ENCODE measurements at places on chromosomes 5 and 9. TPM values are rescaled to one million over a fixed set of nuclear protein-coding genes. Genes with fewer than 3 reads are reported as not detected.

- no peak for DNase-seq
- no peak overlapping the region for H3K27ac ChIP-seq
- no peaks in the 10 kb centered on the region for H3K27me3 ChIP-seq
- H3K36me3 ChIP-seq: no peaks in the 10 kb centered on the region
Observed at GRCh38 chr5:14854799-14855198, 16.8 kb downstream of the ANKH start.

- no peaks in the 10 kb centered on the region for H3K27me3 ChIP-seq
- H3K4me3 ChIP-seq: peak within 1 kb of the TSS; percentile 81
- DNase-seq: no peak
- H3K36me3 ChIP-seq: no peaks in the 10 kb centered on the region
- H3K27ac ChIP-seq: peak within 1 kb of the TSS; percentile 89
- H3K4me1 ChIP-seq: peaks cover 16% of the 10 kb centered on the region
Observed at GRCh38 chr5:32710550-32711361, at the start of gene NPR3. NPR3 (plus strand) TSS chr5:32711321; CDS start chr5:32711777, 456 bp downstream.

GRCh38 chr5:35233121-35233520, 2.8 kb upstream of the PRLR start:
- no peak overlapping the region for H3K27ac ChIP-seq
- H3K4me3 ChIP-seq: no peak overlapping the region
- peaks cover 23% of the 10 kb centered on the region for H3K4me1 ChIP-seq
- no peak for DNase-seq
- peaks cover 36% of the 10 kb centered on the region for H3K27me3 ChIP-seq
- H3K36me3 ChIP-seq: no peaks in the 10 kb centered on the region

TEX48 gene
- not detected for total RNA-seq

DNA sequence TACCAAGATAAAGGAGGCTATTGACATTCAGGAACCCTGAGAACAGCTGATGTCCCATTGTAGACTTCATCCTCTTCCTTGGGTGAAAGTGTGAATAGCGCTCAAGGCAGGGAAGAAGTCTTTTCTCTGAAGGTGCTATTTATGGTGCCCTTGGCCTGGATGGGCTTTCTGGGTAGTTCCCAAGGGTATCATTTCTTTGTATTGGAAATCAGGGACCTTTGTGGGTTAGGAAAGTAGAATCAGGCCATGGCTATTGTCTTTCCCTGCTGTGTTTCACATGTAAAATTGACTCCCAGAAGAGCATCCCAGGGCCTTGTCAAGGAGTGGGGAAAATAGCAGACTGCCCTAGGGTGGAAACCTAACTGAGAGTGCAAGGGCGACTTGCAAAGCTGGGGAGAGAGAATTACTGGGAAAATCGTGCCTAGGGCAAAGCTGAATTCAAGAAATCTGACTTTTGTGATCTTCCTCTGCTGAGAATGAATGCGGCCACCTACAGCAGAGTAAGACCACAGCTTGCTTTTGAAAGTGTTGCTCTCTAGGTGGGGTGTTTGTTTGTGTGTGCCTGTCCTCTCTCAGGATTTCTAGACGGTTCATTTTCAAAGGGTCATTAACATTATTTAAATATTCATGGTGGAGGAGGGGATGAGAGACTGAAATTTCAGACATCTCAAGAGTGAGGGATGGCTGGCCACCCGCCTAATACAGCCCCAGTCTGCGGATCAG, 160.6 kb downstream of the C9orf152 start:
- no peaks in the 10 kb centered on the region for H3K27me3 ChIP-seq
- H3K27ac ChIP-seq: peak overlapping the region; percentile 12
- DNase-seq: no peak
- peaks cover 28% of the 10 kb centered on the region for H3K4me1 ChIP-seq
- no peak overlapping the region for H3K4me3 ChIP-seq

TLX3 gene
- total RNA-seq: not detected

DNA sequence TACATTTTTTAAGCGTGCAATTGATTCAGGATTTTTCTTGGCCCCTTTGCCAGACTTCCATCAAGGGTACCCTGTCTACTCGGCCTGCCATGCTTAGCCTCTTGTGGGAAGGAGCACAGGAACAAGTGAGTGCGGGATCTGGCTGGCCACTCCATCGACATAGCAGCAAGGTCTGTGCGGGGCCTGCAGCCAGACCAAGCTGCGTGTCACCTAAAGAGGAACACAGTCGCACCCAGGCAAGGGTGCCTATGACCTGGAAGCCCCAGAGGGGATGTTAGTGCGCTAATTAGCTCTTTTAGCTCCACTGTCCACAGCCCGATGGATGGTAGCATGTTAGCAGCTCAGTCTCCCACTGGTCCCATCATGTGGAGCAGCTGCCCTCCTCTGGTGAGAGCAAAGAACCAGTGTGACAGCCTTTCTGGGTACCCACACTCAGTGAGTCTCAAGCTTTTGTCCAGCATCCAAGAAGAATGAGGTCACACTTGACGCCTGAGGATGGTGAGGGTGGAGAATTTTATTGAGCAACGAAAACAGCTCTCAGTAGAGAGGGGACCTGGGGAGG, 38.7 kb downstream of the FTMT start:
- no peaks in the 10 kb centered on the region for H3K36me3 ChIP-seq
- H3K27me3 ChIP-seq: no peaks in the 10 kb centered on the region
- H3K4me1 ChIP-seq: no peaks in the 10 kb centered on the region
- H3K4me3 ChIP-seq: no peak overlapping the region

DNA sequence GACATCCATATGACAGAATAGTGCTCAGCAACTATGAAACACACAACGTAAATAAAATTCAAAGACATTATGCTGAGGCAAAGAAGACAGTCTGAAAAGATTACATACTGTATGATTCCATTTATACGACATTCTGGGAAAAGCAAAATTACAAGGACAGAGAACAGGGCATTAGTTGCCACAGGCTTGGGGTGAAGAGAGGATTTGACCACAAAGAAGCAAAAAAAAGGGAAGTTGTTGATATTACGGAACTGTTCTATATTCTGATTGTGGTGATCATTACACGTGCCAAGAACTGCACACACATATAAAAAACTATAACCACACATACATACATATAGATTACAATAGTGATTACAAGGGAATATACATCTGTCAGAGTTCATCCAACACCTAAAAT, 24.1 kb downstream of the CDK5RAP2 start:
- no peak for DNase-seq
- no peaks in the 10 kb centered on the region for H3K4me1 ChIP-seq
- H3K27me3 ChIP-seq: no peaks in the 10 kb centered on the region
- H3K4me3 ChIP-seq: no peak overlapping the region
- H3K27ac ChIP-seq: no peak overlapping the region

DNA sequence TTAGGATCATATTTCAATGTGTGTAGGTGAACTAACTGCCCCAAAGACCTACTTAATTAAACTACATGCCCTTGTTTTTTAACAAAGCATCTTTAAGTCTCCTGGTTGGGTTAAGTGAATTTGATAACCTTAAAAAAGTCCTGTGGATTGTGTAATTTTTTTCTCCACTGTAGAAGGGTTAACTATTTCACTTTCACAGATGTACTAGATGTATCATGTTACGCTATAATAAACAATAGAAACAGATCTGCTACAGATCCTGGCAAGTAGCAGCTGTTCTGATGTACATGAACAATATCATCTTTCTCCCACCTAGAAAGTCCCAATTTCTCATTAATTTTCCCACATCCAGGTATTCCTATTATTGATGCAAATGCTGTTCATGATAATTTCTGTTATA, 18.9 kb downstream of the KIF24 start:
- no peaks in the 10 kb centered on the region for H3K27me3 ChIP-seq
- H3K4me1 ChIP-seq: no peaks in the 10 kb centered on the region
- H3K27ac ChIP-seq: no peak overlapping the region
- DNase-seq: no peak
- no peak overlapping the region for H3K4me3 ChIP-seq
- no peaks in the 10 kb centered on the region for H3K36me3 ChIP-seq

APBA1 gene
- total RNA-seq: 1.8 TPM

DNA sequence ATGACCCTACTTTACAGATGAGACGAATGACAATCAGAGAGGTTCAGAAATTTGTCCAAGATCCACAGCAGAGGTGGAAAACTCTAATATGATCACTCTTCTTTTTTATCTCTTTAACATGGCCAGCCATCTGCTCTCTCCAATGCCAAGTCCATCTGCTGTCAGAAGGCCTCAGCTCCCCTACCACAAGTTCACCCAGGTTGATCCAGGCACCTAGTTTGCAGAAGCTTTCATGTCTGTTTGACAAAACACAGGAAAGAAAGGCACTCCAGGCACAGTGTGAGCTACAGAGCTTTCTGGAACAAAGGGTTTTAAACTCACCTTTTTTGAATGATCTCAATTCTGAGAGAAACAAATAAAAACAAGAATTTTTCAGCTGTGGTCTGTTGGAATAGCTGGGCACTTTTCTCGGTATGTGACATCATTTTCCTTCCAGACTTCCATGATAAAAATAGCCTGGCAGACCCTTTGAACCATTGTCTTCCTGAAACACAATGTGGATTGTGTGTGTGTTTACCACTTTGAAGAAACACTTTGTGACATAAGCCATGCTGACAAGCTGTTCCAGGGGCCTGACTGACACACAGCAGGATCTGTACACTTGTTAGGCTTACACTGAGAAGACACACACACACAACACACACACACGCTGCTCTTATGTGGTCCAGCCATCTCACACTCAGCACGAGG, 214.3 kb downstream of the AGTPBP1 start:
- DNase-seq: no peak
- H3K27me3 ChIP-seq: no peaks in the 10 kb centered on the region
- no peak overlapping the region for H3K4me3 ChIP-seq
- no peaks in the 10 kb centered on the region for H3K4me1 ChIP-seq
- H3K27ac ChIP-seq: no peak overlapping the region
- no peaks in the 10 kb centered on the region for H3K36me3 ChIP-seq

OTP gene
- total RNA-seq: not detected

CCDC192 gene
- total RNA-seq: not detected

DNA sequence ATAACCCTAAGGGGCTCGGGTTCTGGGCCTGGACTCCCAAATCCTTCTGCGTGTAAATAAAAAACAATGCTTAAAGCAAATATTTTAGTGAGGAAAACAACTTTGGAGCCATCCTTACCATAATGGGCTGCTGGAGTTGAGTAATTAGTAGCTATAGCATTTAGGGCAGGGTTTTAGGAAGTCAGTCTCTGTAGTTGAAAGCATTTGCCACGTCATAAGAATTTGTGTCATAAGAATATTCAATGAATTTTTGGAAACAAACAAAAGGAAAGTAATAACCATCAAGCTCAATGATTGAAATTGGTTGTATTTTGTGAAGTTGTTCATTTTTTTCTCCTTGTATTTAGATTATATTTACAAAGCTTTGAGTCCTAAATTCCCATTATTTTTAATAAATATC, 114.8 kb upstream of the ELL2 start:
- DNase-seq: no peak
- H3K4me3 ChIP-seq: no peak overlapping the region
- H3K36me3 ChIP-seq: no peaks in the 10 kb centered on the region
- no peaks in the 10 kb centered on the region for H3K4me1 ChIP-seq
- peak overlapping the region; percentile 40 for H3K27ac ChIP-seq
- H3K27me3 ChIP-seq: no peaks in the 10 kb centered on the region

DNA sequence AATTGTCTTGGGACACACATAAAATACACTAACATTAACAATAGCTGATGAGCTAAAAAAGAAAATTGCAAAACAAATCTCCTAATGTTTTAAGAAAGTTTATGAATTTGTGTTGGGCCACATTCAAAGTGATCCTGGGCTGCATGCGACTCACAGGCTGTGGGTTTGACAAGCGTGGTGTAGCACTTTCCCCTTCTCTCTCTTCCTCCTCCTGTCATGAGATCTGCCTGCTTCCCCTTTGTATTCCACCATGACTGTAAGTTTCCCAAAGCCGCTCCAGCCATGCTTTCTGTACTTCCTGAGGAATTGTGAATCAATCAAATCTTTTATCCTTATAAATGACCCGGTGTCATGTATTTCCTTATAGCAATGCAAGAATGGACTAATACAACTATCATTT, 178.0 kb downstream of the TLR4 start:
- H3K4me1 ChIP-seq: no peaks in the 10 kb centered on the region
- H3K36me3 ChIP-seq: no peaks in the 10 kb centered on the region
- no peak overlapping the region for H3K27ac ChIP-seq
- H3K27me3 ChIP-seq: no peaks in the 10 kb centered on the region
- DNase-seq: no peak
- H3K4me3 ChIP-seq: no peak overlapping the region

IFNB1 gene
- not detected for total RNA-seq

GRCh38 chr9:84834426-84834825, 164.9 kb downstream of the NTRK2 start:
- H3K27me3 ChIP-seq: no peaks in the 10 kb centered on the region
- H3K36me3 ChIP-seq: no peaks in the 10 kb centered on the region
- no peak overlapping the region for H3K4me3 ChIP-seq
- no peak for DNase-seq
- H3K4me1 ChIP-seq: peaks cover 29% of the 10 kb centered on the region

- H3K27me3 ChIP-seq: no peaks in the 10 kb centered on the region
- peak overlapping the region; percentile 95 for H3K27ac ChIP-seq
- DNase-seq: no peak
Observed at GRCh38 chr9:692636-693129, 148.8 kb upstream of the DMRT1 start.

DNA sequence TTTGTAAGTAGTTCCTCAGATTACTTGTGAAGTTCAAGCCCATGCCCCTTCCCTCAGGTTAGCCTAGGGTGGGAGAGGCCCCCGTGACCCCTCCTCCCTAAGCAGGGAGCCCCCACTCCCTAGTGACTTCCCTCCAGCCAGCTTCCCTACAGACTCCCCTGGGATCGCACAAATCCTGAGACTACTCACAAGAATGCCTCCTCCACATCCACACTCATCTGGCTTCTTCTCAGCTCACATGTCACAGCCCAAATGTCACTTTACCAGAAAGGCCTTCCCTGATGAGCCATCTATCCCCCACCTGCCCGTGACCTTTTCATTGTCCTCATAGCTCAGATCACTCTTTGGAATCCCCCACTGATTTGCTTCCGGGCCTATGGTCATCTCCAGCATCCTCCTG, 96.7 kb upstream of the ARAP3 start:
- no peaks in the 10 kb centered on the region for H3K27me3 ChIP-seq
- no peak for DNase-seq
- H3K4me3 ChIP-seq: no peak overlapping the region

CTSV gene
- 16.5 TPM for total RNA-seq

- peaks cover 38% of the 10 kb centered on the region for H3K4me1 ChIP-seq
- peaks cover 12% of the 10 kb centered on the region for H3K27me3 ChIP-seq
- no peak overlapping the region for H3K27ac ChIP-seq
- DNase-seq: no peak
- H3K4me3 ChIP-seq: no peak overlapping the region
Observed at GRCh38 chr5:36688722-36689121, 82.3 kb downstream of the SLC1A3 start.

CDKN2A gene
- 1.5 TPM for total RNA-seq

- no peak for DNase-seq
- no peak overlapping the region for H3K4me3 ChIP-seq
- H3K27ac ChIP-seq: no peak overlapping the region
Observed at GRCh38 chr9:113650207-113651131, 186.9 kb downstream of the RGS3 start.

DNA sequence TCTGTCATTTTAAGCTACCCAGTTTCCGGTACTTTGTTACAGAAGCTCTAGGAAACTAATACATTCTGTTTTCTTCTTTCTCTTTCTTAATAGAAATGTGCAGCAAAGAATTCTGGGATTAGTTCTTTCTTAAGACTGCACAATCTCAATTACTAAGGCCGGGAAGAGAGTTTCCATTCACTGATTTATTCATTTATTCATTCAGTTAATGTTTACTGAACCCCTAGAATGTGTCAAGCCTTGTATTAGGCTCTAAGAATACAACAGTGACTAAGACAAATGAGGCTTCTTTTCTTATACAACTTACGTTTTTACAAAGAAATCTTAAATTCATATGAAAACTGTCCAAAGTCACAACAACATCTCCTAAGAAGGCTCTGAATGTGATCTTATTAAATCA, 27.5 kb upstream of the THG1L start:
- H3K27ac ChIP-seq: no peak overlapping the region
- no peaks in the 10 kb centered on the region for H3K27me3 ChIP-seq
- H3K4me3 ChIP-seq: no peak overlapping the region
- H3K4me1 ChIP-seq: no peaks in the 10 kb centered on the region
